ENCODE measurements at places on chromosomes 2 and 18.

DNA sequence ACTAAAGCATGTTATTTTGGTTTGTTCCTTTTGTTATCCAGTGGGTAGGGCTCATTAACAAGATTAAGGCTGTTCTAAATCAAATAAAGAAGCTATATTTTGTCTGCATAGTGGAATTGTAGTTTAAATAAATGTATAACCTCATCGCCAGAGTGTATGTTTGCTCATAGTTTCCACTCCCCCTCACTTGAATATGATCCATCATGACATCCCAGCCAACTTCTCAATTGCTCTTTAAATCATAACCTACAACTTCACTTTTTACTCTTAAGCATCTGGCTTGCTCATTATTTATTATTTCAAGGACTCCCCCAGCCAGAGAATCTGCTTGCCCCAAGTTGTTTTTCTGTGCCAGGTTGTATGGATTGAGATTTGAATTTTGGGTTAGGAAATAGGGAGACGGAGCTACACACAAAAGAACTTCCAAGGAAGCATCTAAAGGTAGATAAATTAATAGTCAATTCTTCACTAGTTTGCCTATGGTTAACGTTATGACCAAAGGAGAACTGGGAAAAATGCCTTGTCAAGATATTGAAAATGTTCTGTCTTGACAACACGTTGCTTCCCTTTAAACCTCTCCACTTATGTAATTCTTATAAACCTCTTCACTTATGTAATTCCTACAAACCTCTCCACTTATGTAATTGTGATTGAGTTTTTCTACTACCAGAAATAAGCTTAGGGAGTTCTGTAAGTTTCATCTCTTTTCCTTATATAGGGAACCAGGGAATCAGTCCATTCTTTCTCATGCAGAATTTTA lies 55.4 kb upstream of the UPP2 start:
- DNase-seq, result no peak

- DNase-seq, result no peak
Observed at GRCh38 chr2:157880927-157881326, 4.8 kb upstream of the ACVR1 start.

GRCh38 chr2:8632755-8633154 lies 49.1 kb upstream of the ID2 start:
- no peak for DNase-seq

DNA sequence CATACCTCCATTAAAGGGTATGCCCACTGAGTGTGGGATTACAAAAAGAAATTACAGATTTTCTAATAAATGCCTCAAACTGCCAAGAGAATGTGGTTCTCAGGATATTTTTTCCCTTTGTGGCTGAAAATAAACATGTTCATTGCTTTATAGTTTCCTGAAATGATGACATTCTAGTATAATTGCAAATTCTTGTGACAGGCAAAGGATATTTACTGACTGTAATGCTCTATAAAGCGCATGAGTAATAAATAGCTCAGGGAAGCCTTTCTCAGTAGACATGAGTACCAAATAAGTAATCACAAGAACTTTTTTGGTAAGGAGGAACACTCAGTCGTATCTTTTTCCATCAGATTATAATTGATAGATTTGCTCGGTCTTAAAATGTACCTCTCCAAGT lies 72.3 kb downstream of the FTCDNL1 start:
- DNase-seq, result no peak

- DNase-seq, result no peak
Observed at GRCh38 chr18:48159816-48160215, 229.4 kb upstream of the SMAD2 start.

- no peak for DNase-seq
Observed at GRCh38 chr2:44548221-44549098, 186.7 kb downstream of the CAMKMT start.

- DNase-seq, result no peak
Observed at GRCh38 chr2:158006961-158007719, 94.5 kb upstream of the UPP2 start.

DNA sequence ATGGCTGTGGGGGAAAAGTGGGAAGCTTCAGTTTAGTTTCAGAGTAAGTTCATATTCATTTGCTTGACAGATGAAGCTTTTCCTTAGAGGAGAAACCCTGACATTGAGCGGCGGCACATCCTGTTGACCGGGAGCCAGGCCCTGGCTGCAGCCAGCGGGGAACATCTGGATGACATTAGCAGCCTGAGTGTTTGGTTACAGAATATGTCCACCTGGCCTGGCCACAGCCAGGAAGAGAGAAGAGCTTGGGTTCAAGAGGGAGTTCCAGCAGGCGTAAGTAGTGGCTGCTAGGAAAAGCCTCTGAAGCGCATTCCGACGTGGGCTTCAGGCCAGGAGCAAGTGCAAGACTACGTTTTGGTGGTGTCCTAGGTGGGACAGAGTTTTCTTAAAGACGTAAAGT lies 144.9 kb upstream of the MYCN start:
- no peak for DNase-seq

DNA sequence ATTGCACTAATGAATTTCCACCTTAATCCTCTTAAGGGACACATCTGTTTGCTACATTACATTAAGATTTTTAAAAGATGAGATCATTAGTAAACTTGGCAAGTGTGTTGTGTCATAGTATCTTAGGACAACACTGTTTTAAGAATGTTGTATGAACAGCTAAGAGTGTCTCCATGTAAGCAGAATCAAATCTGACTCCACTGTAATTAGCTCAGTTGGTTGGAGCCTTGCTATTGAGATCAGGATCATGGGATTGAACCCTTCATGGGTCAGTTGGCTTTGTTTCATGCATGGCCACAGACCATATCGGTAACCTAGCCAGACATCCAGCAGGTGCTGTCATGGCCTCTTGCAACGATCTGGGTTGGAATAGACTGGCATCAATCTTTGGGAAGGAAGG lies 5.2 kb downstream of the FHOD3 start:
- DNase-seq, result no peak

GRCh38 chr2:72036173-72036545 lies 111.5 kb downstream of the CYP26B1 start:
- no peak for DNase-seq

GRCh38 chr2:117137371-117137770 lies 677.1 kb upstream of the DDX18 start:
- no peak for DNase-seq

GRCh38 chr18:9032519-9032918 lies 70.0 kb upstream of the NDUFV2 start:
- no peak for DNase-seq

GRCh38 chr2:96957244-96957643 lies 29.1 kb downstream of the FAM178B start:
- DNase-seq, result no peak

DNA sequence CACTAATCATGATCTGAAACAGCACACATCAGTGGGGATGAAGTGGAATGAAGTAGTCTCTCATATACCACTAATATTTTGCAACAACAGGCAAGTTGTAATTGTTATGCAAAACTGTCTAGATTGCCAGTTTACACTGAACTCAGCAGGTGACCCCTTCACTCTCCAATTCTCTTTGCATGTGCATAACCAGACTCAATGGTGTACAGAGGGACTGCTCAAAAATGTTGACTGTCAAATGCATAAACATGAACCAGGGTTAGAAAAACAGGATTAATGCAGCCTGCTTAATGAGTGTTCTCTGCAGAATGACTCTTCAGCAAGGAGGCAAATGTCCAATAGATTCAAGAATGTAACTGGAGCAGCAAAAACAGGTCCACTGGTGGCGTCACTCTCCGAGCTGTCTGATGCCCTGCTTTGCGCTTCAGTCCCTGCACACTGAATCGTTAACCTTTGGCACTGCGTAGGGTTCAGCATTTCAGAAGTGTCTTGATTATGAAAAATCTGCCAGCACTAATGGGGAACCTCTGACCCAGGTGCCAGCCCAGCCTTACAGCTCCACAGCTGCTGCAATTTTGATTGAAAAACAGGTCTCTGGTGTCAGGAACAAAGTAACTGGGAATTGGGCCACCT lies 209.3 kb downstream of the TDRD15 start:
- DNase-seq, result no peak

- no peak for DNase-seq
Observed at GRCh38 chr2:159396799-159397198, 110.3 kb upstream of the WDSUB1 start.

DNA sequence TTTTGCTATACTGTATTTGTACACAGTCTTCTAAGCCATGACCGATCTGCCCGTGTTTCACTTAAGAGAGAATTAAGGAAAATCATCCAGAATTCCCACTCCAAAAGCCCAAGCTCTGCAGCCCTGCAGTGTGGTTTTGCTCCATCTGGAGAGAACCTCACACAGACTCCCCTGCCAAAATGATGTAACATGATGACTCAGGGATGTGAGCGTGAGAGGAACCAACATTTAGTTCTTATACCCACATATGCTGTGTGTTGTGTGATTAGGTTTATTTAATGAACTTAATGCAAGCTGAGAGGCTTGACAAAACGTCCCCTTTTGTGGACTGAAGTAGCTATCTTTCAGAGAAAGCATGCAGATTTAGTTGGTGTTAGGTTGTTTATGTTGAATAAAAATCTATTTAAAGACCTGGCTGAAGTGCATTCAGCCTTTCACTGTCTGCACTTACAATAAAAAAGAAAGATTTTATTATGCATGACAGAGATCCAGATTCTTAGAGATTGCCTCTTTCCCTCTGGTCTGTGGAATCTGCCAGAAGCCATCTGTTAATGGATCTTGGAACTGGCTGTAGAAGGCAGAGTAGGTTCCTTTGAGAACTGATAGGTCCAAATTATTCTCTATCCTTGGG lies 6.3 kb downstream of the RAB12 start:
- DNase-seq, result no peak

DNA sequence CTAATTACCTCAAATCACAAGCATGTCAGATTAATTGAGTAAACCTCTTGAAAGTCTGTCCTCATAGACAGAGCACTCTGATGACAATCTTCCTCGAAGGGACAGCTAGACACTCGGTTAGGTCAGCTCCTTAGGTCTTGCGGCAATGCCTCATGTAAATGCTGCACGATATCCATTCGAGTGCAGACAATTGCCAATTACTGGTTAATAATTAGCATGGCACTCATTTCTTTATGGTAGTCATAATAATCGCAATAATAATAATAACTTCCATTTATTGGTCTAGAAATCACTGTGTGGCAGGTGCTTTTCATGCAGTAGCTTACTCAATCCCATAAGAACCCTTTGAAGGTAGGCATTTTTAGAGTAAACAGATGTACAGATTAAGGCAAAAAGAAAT lies 44.7 kb upstream of the DSC1 start:
- no peak for DNase-seq

DNA sequence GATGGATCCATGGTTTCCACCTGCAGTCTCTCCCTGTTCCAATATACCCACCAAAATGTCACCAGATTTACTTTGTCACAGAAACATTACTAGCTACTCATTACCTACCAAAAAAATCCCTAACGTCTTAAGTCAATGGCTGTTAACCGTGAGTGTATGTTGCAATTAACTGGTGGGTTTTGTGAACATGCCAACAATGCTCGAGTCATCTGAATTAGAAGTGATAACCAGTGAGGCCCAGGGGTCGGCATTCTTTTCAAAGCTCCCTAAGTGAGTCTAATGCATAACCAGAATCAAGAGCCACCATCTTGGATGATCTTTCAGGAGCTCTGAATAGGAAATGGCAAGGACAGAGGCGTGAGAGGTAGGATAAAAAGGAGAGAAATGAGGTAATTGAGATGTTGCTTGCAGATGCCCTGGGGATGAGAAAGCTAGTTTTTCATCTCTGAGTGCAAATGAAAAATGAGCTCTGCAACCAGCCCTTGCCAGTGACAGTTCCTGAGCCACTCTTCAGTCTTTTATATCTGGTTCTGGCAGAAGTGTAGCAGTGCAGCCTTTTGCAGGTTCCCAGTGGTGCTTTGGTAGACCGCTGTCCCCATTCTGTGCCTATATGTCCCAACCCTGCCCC lies 130.0 kb upstream of the RND3 start:
- no peak for DNase-seq

DNA sequence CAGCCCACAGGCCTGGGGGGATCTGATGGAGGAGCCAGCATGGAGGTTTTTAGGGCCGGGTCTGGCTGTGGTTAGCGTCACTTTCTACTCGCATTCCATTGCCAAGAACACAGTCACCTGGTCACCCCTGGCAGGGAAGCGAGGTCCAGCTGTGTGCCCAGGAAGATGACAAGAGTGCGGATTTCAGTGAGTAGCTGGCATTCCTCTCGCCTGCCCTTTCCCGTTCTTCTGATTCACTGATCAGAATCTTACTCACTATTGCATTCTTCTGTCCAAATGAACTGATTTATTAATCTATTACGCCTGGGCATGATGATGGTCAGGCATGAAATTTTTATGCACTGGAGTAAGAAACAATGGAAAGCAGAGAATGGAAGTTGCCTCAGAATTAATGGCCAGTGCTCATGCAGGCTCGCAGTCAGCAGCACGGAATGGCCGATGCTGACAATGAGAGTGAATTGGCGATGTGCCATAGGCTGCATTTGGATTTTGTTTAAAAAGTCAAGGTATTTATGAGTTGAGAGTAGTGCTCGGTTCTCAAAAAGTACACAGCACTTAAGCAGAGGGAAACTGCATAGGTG lies 76.4 kb upstream of the MGAT5 start:
- no peak for DNase-seq

DNA sequence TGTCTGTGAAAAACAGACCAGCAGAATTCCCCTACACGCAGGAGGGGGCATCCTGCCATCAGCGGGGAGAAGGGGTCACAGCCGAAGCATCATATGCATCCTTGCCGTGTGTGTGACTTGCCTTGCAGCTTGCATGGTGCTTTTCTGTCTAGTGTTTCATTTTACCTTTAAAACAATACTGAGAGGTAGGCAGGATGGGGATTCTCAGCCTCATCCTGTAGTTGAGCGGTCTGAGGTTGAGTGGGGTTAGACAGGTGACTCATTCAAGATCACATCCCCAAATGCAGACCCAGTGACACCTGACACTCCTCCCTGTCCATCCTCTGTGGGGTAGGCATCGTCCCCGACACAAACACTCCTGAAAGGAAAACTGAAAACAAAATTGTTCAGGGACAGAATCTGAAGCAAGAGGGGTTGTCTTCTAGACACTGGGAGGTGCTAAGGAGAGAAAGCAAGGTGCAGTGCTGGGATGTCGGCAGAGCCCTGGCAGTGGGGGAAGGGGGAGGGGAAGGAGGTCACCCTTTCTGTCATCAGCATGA lies 7.9 kb downstream of the ARL4C start:
- DNase-seq, result peak; percentile 55

DNA sequence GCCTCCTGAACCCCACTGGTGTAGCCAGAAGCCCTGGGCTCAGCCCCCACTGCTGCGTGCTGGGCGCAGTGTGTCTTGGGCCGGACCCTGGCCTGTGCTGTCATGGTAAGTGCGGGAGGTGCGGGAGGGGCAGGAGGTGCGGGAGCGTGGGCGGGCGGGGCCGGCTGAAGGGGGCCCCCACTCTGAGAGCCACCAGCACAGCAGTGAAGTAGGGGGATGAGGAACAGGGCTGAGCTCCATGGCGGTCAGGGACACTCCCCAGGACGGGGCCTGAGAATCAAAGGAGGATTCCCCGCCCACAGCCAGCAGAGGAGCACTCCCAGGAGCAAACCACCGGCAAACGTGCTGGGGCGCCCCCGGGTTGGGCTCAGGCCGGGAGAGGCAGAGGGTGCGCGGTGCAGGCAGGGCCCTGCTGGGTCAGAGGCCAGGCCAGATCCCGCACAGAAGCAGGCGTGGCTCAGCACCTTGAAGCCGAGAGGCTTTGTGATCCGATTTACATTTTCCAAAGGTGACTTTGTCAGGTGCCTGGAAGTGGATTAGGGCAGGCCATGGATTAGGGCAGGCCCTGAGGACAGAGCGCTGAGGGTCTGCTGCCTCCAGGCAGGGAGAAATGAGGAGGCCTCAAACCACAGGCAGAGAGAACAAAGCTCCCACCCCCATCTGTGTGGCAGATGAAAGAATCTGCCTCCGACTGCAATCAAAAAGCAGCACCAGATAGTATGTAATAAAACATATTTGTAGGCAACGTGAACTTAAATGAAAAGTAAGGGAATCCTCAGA lies 152.0 kb upstream of the RAB6C start:
- no peak for DNase-seq
